Hepatocyte (in vitro differentiated cells): ENCODE measurements at places on chromosomes 5 and 9.

DNA sequence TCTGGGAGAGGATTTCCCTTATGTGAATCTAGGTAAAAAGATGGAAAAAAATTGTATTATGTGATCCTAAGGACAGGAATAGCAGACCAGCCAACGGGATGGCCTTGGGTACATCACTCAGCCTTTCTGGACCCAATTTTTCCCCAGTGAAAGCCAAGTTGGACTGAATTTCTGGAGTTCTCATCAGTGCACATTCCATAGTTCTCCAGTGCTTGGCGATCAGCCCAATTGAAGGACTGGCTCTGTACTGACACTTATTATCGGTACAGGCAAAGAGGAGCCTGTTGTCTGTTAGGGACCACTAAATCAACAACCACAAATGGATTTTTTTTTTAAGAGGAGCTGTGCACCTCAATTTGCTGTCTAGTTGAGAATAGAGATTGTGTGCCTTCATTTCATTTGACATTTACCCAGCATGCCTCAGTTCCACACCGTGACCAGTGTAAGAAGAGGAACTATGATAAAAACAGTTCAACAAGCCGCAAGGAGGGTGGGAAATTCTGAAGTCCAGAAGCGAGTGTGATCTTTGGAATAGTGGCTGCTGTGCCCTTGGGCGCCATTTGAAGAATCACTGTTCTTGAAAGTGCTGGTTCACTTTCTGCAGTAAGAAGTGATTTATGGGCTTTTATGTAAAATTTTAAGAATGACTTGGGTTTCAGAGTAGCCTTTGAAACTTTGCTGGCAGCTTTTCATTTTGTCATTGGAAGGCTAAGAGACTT lies 8.0 kb downstream of the ARL10 start:
- DNase-seq, result no peak

GRCh38 chr9:134570711-134571325 lies 70.8 kb upstream of the COL5A1 start:
- peak; percentile 3 for DNase-seq

DNA sequence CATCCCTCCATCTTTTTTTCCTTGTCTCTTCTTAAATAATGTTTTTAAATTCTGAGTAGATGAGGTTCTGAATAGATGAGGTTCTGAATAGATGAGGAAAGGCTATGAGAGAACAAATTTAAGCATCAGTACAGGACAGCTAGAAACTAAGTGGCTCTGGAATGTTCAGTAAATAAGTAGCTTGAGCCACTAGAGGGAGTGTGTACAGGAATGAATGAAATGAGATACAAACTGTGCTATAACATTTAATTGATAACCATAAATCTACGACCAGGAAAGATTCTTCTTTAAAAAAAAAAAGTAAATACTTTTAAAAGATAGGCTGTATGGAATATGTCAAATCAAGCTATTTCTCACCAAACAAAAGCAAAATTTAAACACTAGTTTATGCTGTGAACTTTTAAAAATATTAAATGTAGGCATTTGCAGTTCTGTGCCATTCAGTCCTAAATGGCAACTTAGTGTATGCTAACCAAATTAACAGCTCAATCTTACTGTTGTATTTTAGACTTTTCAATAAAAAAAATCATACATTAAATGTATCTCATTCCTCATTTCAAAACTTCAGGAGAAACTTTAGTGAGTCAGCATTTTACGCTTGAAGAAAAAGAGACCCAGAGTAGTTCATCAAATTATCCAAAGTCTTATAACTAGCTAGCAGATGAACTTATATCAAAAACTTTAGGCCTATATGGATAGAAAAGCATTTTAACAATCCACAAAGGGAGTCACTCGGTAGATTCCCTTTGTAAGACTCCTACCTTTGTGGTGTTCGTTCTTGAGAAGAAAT lies 70.4 kb upstream of the SNX2 start:
- DNase-seq, result peak; percentile 67

GRCh38 chr9:106321394-106322180 lies 541.4 kb upstream of the ZNF462 start:
- DNase-seq, result no peak

GRCh38 chr9:132782037-132782436 lies 96.0 kb downstream of the AK8 start:
- no peak for DNase-seq

GRCh38 chr9:121945281-121945680 lies 147.8 kb downstream of the TTLL11 start:
- DNase-seq, result no peak

DNA sequence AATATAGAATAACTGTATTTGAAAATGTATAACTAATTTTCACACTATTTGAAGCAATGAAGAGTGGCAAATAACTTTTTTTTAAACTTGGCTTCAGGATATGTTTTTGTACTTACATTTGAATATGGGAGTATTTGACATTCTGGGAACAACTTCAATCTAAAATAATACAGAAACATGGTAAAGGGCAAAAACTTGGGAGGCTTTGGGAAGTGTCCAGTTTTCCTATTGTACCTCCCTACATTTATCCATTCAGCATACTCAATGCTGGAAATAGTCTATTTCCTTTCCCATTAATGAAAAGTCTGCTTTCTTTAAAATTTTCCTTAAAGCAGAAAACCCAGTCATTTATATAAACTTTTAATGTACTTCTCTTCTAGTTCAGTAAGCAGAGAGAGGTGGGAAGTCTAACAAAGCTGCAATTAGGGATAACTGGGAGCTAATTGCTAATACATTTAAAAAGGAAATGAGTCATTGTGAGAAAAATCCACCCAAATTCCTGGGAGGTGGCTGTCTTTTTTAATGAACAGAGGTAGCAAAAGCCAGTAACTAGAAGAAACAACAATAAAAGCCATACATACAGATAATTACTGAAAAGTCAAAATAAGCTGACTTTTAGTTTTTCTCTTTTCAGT lies 128.8 kb downstream of the FBN2 start:
- no peak for DNase-seq
